ENCODE measurements at places on chromosomes 3 and 15.
A peak's percentile ranks its signal among the peaks of the same experiment; 100 is the strongest.

- peak; percentile 48 for DNase-seq
Measured at GRCh38 chr3:152183473-152183872, 85.3 kb upstream of the MBNL1 start.

DNA sequence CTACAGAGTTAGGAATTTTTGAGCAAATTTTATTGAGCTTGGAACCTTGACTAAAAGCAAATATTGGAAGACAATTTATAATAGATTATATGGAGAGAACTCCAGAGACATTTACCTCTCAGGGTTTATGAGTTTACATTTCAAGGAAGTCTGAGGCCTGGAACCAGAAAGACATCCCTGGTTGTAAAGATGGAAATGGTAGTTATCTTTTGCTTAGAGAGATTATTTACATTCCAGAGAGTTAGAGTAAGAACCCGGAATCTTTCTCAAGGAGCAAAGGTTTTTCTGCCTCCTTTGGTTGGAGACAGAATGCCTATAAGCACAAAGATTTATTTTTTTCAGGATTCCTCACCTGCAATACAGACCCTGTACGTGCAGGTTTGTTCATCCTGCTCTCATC lies 458.1 kb downstream of the TBL1XR1 start:
- no peak for DNase-seq

- no peak for DNase-seq
Measured at GRCh38 chr15:55003965-55004873, 192.5 kb downstream of the RSL24D1 start.

DNA sequence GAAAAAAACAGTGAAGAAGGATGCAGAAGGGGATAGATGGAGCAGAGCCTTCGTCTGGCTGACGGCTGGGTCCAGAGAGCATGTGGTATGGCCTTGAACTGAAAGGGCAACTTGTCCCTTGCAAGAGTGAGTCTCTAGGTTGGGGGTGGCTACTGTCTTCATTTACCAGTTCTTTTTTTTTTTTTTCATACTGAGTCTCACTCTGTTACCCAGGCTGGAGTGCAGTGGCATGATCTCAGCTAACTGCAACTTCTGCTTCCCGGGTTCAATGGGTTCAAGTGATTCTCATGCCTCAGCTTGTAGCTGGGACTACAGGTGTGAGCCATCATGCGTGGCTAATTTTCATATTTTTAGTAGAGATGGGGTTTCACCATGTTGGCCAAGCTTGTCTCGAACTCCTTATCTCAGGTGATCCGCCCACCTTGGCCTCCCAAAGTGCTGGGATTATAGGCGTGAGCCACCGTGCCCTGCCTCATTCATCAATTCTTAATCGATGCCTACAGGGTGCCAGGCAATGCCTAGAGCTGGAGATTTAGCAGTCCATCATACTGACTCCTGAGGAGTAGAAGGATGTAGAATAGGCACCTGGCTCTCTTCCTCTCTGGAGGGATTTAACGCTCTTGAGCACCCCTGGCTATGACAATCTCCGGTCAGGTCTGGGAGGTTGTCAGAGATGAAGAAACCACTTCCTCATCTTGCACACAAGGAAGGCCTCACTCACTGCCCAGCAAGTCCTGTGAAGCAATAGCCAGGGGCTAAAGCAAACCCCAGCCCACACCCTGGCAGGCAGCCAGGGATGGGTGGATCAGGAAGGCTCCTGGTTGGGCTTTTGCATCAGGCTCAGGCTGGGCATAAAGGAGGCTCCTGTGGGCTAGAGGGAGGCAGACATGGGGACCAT lies at the start of gene CAMP:
Gene CAMP, plus strand, starts transcription at position 880 of the 898 bp plus-strand sequence. Its CDS starts 17 bp downstream, at position 897.
- DNase-seq: no peak

- DNase-seq: no peak
Measured at GRCh38 chr15:63582718-63583426, 14.3 kb upstream of the FBXL22 start.

DNA sequence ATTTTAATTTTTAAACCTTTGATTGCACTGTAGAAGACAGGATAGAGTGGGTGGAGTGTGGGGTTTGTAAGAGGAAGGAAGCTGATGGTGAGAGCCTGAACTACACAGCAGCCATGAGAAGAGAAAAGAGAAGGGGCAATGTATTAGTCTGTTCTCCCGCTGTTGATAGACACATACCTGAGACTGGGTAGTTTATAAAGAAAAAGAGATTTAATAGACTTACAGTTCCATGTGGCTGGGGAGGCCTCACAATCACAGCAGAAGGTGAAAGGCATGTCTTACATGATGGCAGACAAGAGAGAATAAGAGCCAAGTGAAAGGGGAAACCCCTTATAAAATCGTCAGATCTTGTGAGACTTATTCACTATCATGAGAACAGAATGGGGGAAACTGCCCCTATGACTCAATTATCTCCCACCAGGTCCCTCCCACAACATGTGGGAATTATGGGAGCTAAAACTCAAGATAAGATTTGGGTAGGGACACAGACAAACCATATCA lies 37.3 kb downstream of the STARD5 start:
- no peak for DNase-seq

DNA sequence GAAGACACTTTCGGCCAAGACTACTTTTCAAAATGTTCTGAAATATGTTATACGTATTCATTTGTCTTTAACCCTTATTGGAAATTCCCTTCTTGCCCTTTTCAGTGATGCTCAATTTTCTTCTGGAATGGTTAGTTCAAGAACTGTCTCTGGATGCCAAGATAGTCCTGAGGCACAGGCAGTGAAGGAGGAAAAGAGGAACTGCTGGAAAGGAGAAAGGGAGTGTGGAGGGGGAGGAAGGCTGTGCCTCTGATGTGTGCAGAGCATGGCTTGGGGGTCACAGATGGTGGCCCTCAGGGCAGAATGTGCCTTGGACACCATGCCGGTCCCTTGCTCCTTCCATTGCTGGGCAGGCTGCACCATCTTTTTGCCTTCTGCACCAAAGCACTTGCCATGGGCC lies 73.7 kb downstream of the CEP63 start:
- DNase-seq: no peak

DNA sequence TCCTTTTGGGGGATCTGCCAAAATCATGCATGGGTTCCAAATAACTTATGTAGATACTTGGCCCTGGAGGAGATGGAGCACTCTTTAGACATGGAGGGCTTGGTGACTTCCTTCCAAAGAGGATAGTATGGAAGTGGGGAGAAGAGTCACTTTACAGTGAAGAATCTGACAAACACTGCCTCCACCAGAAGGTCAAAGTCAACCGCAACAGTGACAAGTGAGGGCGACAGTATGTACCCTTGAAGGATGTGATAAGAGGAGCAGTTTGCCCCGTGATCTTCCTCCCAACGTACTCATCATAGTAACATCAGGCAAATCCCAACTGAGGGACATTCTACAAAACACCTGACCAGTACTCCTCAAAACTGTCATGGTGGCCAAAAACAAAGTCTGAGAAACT lies 62.0 kb downstream of the LMCD1 start:
- DNase-seq: no peak

DNA sequence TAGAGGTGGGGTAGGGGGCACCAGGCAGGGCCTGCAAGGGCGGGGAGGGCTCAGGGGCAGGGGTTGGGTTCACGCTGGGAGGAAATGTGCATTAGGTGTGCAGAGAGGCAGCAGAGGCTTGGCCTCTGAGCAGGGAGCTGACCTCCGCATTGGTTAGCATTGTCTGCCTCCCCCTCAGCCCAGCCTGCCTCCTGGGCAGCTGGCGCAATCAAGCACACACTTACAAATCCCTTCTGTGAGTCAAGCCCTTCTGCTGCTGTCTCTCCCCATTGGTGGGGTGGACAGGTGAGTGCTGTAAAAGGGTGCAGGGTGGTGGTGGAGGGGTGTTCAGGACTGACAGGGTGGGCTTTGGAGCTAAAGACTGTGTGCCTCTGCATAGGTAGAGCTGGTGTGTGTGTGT lies 9.3 kb downstream of the LOXL1 start:
- DNase-seq: no peak

GRCh38 chr3:184648636-184649035 lies 63.2 kb downstream of the MAGEF1 start:
- DNase-seq: peak; percentile 71

- no peak for DNase-seq
Measured at GRCh38 chr15:74242441-74243185, 6.5 kb downstream of the CCDC33 start.

DNA sequence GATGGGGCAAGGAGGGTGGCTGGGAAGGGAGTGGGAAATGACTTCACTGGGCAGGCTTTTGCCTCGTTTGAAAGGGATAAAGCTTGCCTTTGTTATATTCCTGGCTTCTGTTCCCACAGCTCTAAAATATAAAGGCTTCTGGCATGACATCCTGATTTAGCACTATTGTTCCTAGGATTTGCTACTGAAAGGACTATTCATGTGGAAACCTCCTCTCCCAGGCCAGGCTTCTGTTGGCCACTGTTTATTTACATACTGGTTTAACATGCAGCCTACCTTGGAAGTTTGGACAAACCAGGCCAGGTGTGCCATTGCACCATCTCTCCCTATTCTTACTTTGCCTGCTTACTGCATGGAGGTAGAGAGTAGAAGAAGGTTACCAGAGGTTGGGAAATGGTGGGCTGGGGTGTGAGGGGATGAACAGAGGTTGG lies 2.4 kb upstream of the LMCD1 start:
- DNase-seq: no peak

DNA sequence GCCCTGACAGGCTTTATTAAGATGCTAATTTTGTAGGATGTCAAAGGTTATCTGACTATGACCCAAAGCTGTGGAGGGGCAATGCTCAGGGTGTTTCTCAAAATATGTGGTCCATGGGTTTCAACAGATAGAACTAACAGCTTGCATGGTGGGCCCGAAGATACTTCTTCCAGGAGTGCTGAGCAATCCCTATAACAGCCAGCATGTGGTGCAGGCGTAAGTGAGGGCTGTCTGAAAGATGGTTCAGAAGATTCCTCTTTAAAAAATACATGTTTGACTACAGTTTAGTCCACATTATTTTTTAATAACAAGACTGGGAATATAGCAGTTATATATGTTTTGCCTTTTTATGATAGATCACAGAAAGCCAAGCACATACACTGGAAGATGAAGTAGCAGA lies 7.6 kb downstream of the SCG3 start:
- DNase-seq: no peak

- DNase-seq: no peak
Measured at GRCh38 chr3:131477813-131478212, 25.0 kb downstream of the MRPL3 start.

DNA sequence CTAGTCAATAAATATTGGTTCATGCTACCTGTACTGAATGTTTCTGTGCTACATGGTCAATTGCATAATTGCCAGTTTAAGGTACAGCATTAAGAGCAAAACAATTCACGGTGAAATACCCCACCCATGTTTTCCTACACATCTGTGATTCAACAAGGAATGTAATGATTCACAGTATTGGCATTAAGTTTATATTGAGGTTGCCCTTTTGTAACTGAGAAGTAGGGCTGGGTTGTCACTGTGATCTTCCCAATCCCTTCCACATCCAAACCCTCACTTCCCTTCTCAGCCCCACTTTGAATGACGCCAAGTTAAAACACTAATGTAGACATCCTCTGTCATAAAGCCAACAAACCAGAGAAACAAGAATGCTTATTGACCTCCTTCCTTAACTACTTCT lies 112.0 kb upstream of the TJP1 start:
- no peak for DNase-seq

DNA sequence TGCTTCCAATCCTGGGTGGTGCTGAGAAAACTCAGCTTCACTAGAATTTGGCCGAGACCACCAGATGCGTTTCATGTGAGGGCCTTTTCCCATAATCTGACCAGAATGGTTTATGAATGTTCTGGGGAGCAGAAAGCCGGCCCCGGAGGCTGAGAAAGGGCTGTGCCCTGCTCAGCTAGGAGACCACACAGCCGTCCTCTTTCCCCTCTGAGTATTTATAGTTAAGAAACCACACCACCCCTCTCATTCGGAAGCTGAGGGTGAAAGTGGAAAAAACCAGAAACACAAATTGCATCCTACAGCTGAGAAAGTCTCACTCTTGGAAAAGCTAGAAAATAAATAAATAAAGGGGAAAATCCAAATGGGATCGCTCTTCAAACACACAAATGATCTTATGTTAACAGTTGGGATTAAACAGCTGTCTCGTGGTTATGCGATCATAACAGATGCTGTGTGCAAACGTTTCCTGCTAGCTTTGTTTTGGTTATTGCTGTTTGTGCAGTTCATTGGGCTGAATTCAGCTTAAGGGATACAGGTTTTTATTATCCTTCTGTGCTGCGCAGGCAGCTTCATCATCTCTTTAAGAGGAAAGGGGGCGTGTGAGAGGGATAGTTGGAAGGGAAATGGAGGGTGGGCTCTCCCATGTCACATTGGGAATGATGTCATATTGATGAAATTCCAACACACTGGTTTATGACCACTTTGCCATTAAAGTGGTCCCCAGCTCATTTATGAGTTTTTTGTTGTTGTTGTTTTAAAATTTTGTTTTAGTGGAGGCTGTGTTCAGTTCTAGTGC lies 1026.2 kb upstream of the NR2F2 start:
- peak; percentile 64 for DNase-seq

GRCh38 chr3:167480748-167481147 lies 6.9 kb upstream of the SERPINI2 start:
- DNase-seq: no peak

- no peak for DNase-seq
Measured at GRCh38 chr3:49327485-49327884, 12.4 kb downstream of the USP4 start.

DNA sequence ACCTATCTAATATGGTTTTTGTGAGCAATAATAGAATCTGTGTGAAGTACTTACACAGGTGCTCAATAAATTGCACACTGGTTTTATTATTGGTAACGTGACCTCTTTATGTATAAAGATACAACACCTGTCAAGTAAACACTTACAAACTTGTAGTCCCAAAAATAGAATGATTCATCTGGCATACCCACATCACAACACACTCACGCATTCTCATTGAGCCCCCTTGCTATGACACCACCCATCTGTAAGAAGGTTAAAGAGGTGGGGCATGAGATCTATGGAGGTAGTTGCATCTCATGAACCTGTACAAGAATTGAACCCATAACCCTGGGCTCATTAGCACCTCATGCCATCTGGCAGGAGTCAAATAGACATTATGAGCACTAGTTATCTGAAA lies 134.9 kb upstream of the THBS1 start:
- no peak for DNase-seq

- DNase-seq: no peak
Measured at GRCh38 chr3:115323380-115323779, 176.3 kb upstream of the ZBTB20 start.

GRCh38 chr3:249587-250262 lies 53.2 kb downstream of the CHL1 start:
- no peak for DNase-seq

GRCh38 chr15:88805031-88805780 lies 2.0 kb downstream of the ACAN start:
- no peak for DNase-seq

- no peak for DNase-seq
Measured at GRCh38 chr3:78348664-78349063, 1308.8 kb downstream of the ROBO2 start.

DNA sequence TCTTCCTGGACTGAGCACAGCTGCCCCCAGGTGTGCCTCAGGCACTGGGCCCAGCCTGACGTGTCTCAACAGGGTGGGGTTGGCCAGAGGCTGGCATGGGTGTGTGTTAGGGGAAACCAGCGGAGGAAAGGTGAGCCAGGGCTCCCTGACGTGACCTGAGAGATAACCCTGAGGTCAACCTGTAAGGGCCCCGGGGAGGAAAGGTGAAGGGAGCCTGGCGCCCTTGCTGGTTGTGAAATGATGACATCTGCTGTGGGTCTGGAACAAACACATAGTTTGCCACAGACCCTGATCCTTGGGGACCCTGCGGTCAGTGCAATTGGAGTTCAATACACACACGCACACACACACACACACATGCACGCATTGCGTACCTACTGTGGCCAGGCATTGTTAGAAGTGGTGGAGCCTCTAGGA lies 100.2 kb upstream of the TLE3 start:
- no peak for DNase-seq
